Stimulated activated CD4-positive, alpha-beta T cell treated with anti-CD3 and anti-CD28 coated beads, Interleukin-15, amount 100 ng/mL, for 48 hours (primary cell): ENCODE measurements at places on chromosomes 2 and 18.

GRCh38 chr2:36354811-36355150 is 797 bp upstream of the CRIM1 start:
- no peak for DNase-seq

DNA sequence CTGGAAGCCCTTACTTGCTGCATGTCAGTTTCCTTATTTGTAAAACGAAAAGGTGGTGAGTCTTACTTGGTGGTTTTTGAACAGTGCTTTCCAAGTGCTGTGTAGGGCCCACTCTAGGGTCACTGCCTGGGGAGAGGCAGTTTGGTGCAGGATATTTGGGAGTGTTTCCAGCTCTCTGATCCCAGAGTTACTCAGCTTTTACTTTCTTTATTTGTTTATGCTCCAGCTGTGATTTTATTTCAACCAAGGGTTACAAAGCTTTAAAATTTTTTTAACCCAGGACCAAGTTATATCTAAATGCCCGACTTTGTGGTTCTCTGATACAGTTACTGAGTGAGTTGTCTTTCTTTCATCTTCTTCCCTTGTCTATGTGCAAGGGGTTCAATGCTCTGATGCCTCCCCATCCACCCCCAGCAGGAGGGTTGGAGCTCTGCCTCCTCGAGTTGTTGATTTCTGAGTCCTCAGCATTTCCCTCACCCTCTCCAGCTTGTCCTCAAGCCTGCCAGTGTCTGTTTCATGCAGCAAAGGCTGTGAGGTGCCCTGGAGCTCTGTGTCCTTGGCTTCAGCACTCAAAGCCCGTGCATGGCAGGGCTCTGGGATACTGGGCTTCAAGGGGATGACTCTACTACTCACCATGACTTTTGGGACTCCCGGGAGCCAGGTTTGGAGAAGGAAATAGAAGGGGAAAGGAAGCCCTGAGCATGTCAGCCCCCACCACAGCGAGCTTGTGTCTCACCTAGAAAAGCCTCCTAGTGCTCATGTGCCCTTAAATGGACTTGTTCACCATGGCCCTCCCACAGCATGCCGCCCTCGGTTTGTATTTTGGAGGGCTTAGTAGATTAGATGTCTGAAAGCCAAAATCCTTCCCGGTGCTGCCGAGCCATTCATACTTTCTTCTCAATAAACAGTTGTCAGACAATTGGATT is 236.8 kb downstream of the SETBP1 start:
- no peak for DNase-seq

- no peak for DNase-seq
Observed at GRCh38 chr18:36372903-36373311, 75.4 kb downstream of the FHOD3 start.

DNA sequence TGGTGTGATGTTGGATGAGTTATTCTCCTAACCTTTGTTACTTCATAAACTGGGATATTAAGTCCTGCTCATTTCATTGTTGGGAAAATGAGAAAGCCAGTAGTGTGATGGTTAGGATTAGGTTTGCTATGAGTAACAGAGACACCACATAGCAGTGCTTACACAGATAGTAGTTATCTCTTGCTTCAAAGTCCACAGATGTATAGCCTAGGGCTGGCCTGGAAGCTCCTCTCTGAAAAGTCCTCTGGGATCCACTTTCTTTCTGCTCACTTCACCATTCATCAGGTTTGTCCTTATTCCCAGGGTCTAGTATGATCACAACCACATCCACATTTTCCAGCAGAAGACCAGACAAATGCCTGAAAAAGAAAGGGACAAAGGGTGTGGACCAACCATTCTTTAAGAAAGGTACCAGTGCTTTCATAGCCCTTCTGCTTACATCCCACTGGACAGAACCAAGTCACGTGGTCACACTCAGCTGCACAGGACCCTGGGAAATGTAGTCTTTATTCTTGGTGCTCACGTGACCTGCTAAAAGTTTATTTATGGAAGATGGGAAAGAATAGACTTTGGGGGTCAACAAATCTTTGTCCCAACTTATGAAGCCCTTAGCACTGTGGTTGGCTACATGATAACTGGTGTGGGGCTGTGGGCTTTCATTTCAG is 108.9 kb downstream of the INSIG2 start:
- no peak for DNase-seq

- DNase-seq: no peak
Observed at GRCh38 chr2:28828382-28828781, 17.7 kb downstream of the SPDYA start.

- DNase-seq: no peak
Observed at GRCh38 chr2:182971820-182972547, 66.3 kb downstream of the NCKAP1 start.

- DNase-seq: no peak
Observed at GRCh38 chr2:145644820-145645302, 1124.9 kb upstream of the ZEB2 start.

- no peak for DNase-seq
Observed at GRCh38 chr18:58045242-58046092, 1.4 kb downstream of the NEDD4L start.

- no peak for DNase-seq
Observed at GRCh38 chr18:51614033-51614432, 416.6 kb upstream of the MEX3C start.

- DNase-seq: no peak
Observed at GRCh38 chr18:57539702-57540101, 46.8 kb downstream of the FECH start.

- DNase-seq: no peak
Observed at GRCh38 chr2:34096562-34097171, 497.6 kb upstream of the FAM98A start.

- DNase-seq: no peak
Observed at GRCh38 chr2:31141443-31142085, 3.3 kb upstream of the GALNT14 start.

DNA sequence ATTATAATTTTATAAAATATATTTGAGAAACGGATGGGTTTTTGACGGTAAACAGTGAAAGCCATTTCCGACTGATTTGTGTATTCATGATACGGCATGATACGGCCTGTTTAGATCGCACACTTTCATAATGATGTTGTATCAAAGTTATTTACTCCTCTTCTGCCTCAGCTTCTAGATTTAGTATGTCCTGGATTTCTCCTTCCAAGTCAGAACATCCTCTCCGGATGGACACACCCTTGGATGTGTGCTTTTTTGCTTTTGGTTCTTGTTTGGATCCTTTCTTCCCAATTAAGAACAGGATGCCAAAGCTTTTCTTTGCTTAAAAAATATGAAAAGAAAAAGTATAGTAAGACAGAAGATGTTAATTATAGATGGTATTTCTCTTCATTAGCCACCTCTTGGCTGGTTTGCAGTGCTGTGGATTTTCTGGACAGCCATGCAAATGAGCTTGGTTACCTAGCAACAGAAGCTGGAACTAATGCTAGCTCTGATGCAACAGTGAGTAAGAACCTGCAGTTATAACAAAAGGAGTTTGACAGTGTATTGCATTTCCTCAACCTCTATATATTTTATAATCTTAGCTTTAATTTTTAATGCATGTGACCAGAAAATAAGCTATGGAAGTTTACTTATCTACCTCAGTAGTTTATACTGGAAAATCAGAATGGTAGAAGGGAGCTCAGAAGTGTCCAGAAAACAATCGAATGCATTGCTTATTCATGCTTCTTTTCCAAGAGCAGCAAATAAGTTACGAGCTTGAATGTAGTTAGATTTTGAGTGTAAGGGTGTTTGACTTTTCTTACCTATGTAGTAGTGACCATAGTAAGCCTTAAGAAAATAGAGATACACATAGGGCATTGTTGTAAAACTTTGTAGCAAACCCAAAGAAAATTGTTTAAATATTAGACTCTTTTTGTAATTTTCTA is 27.9 kb downstream of the RMND5A start:
- no peak for DNase-seq

DNA sequence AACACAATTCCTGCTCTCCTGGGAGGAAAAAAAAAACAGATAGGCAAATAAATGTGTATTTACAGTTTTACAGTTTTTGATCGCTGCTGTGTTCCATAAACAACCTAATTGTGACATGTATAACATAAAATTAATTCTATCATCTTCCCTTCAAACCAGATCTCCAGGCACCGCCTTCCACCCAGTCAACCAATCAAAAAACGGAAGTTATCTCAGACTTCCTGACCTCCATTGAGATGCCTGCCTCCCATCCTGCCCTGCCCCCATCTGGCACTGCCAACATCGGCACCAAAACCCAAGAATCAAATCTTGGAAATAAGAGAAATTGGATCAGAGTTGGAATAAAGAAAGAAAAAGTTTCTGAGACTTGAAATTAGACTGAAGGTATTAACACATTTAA is 3.1 kb upstream of the RIOK3 start:
- no peak for DNase-seq

DNA sequence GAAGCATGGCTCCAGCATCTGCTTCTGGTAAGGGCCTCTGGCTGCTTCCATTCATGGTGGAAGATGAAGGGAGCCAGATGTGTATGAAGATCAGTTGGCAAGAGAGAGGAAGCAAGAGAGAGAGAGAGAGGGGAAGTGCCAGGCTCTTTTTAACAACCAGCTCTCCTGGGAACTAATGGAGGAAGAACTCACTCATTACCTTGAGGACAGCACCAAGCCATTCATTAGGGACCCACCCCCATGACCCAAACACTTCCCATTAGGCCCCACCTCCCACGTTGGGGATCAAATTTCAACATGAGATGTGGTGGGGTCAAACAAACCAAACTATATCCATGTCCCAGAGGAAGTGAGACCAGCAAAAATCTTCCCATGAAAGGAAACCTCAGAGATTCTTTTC is 124.8 kb upstream of the SIX2 start:
- DNase-seq: no peak

GRCh38 chr2:131828164-131828561 is 300.5 kb downstream of the CCDC74A start:
- no peak for DNase-seq

DNA sequence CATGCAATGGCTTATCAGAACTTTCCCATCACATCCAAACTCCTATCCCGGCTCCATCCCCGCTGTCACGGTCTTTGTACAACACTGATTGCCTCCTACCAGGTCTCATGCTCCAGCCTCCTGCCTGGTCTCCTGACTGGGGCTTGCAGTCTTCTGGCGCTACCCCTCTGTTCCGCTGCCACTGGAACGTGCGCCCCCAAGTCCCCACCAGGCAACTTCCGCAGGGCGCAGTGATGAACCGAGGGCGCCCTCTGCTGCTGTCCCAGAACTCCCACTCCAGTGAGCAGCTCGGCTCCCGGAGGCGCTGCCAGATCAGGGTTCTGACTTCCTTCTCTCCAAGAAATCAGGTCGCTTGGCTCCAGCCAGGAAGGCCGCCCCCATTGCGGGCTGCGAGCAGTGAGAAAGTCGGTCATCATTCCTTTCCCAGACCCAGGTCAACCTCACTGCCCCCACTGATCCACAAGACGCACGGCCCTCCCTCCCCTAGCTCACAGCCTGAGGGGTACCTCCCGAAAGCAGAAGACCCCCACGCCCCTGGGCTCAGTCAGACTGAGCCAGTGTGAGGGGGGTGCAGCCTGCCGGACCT is 43.9 kb upstream of the RAB11FIP5 start:
- DNase-seq: no peak

- DNase-seq: no peak
Observed at GRCh38 chr2:3433339-3433699, 53.8 kb downstream of the TRAPPC12 start.

GRCh38 chr2:232929303-232930058 is 59.4 kb downstream of the SNORC start:
- no peak for DNase-seq

GRCh38 chr2:200661477-200661876 is 75.7 kb downstream of the AOX1 start:
- DNase-seq: no peak

DNA sequence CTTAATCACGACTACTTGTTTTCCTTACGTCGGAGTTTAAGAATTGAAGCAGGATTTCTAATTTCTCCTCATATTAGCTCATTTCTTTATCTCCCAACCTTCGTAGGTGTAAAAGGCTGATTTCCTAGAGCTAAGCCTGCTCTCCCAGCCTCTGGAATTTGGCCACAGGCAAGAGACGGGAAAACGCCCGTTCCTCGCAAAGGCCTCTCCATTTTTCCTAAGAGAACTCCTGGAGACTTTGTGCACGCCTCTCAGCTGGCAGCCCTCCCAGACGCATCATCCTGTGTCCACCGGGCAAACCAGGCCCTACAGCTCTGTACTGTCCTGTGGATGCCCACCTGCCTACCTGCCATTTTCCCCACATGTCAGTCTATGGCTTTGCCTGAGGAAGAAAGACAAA is 106.3 kb downstream of the FTCDNL1 start:
- no peak for DNase-seq

DNA sequence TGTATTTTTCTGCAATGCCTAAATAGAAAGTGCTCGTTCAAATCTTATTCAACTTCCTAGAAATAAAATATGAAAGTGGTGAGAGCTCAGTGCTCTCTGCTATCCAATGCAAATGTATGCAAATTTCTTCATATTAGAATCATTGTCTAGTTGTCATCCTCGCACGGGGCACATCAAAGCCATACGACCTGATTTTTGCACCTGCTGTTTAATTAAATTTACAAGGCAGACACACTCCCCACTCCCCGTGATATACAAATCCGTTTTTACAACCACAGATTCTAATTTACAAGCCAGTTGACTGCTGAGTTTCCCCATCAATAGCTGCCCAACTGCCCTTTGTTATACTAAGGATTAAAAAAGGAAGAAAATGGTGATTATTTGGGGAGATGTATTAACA is 284.6 kb downstream of the RNF144A start:
- no peak for DNase-seq
